ENCODE measurements at places on chromosomes 11 and 22.

DNA sequence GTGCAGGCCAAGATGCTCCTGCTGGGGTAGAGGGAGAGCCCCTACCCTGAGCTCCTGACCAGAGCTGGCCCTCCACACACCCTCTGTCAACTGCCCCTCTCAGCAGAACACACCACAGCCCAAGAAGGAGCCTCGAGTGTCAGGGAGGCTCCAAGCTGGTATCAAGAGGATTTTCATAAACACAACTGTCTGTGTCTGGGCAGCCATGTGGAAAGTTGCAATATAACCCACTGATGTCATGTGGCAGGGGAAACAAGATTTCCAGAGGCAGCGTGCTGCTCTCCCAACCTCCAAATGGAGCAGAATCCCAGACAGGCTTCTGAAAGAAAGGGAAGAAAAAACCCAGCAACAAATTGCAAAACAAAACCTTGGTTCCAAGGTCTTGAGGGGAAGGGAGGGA, 569.9 kb downstream of the BUD13 start:
- no peak for DNase-seq
- no peak overlapping the region for H3K27ac ChIP-seq
- no peak overlapping the region for H3K4me3 ChIP-seq
- no peaks in the 10 kb centered on the region for H3K4me1 ChIP-seq
- H3K36me3 ChIP-seq = no peaks in the 10 kb centered on the region
- H3K27me3 ChIP-seq = no peaks in the 10 kb centered on the region

GRCh38 chr11:37812281-37812880, 1214.3 kb upstream of the RAG2 start:
- no peak overlapping the region for H3K4me3 ChIP-seq
- H3K27ac ChIP-seq = no peak overlapping the region
- no peaks in the 10 kb centered on the region for H3K27me3 ChIP-seq
- H3K36me3 ChIP-seq = no peaks in the 10 kb centered on the region
- DNase-seq = no peak

GRCh38 chr11:111762981-111763643, 3.1 kb downstream of the PPP2R1B start:
- peaks cover 25% of the 10 kb centered on the region for H3K4me1 ChIP-seq
- no peaks in the 10 kb centered on the region for H3K27me3 ChIP-seq
- peak overlapping the region; percentile 1 for H3K4me3 ChIP-seq
- no peak for DNase-seq

- no peaks in the 10 kb centered on the region for H3K36me3 ChIP-seq
- no peak overlapping the region for H3K27ac ChIP-seq
- DNase-seq = no peak
- no peaks in the 10 kb centered on the region for H3K27me3 ChIP-seq
- no peak overlapping the region for H3K4me3 ChIP-seq
These were observed 50.0 kb downstream of the FAM168A start for GRCh38 chr11:73547706-73548595.

DNA sequence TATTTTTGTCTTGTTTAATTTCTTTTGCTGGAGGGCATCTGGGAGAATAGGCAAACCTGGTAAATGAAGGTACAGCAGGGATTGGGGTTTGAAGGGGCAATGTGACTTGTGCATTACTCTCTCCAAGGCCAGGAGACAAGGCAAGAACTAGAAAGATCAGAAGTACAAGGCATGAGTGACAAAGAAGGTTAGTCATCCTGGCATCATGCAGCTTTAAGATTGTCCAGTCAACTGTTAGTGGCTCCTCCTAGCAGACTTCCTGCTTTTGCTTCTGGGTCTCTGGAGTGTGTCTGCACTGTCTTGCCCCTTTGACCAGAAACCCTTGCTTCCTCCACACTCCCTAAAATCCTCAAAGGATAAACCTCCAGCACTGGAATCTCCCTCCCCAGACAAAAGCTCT, 27.2 kb upstream of the GLYATL1 start:
- H3K27ac ChIP-seq = no peak overlapping the region
- DNase-seq = no peak
- H3K36me3 ChIP-seq = no peaks in the 10 kb centered on the region
- H3K4me3 ChIP-seq = no peak overlapping the region
- peaks cover 15% of the 10 kb centered on the region for H3K27me3 ChIP-seq
- no peaks in the 10 kb centered on the region for H3K4me1 ChIP-seq

All from T-helper 2 cell treated with Interferon-gamma antibody and Interleukin-4, amounts not matched to agents 5 μg/mL and 100 μg/mL, for 36 hours (primary cell).